ENCODE measurements at places on chromosomes 3 and 15.
A peak's percentile ranks its signal among the peaks of the same experiment; 100 is the strongest.

- no peak for DNase-seq
Observed at GRCh38 chr3:154129625-154130024, 8.4 kb downstream of the ARHGEF26 start.

DNA sequence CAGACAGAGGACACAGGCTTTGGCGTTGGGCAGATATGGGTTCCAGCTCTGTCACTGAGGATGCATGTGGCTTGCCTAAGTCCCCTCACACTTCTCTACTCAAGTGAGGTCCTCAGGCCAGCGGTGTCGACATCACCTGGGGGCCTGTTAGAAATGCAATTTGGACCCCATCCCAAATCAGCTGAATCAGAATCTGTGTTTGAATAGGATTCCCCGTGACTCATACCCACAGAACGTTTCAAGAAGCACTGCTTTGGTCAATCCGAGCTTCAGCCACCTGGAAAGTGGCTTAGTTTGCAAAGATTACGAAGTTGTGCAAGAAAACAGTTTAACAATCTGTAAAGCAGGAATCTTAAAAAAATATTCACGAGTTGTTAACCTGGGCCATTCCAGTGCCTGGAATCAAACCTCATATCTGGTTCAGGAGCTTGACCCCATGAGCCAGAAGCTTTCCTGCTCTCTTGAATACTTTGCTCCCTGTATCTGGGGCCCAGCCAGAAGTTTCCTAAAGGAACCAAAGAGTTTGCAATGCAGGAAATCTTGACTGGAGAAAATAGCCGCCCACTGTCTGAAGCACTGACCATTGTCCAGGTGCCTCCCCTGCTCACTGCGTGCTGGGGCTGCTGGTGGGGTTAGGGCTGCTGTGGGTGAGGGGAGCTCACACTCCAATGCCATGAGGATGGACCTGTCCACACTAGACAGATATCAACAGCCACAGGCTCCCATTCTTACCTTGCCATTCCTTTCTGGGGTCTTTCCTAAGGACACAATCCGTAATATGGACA is 208.5 kb upstream of the LINGO1 start:
- DNase-seq, result no peak

- peak; percentile 39 for DNase-seq
Observed at GRCh38 chr15:92840149-92840548, 60.0 kb upstream of the CHD2 start.

- DNase-seq, result no peak
Observed at GRCh38 chr3:36142746-36143145, 237.6 kb upstream of the STAC start.
